Transverse colon (tissue), 4 donors: ENCODE measurements at places on chromosomes 7 and 10. TPM values are rescaled to one million over a fixed set of nuclear protein-coding genes. Genes with fewer than 3 reads are reported as not detected.
A peak's percentile ranks its signal among the peaks of the same experiment; 100 is the strongest.

GRCh38 chr7:137454767-137455166 lies 111.2 kb upstream of the PTN start:
- no peak overlapping the region for H3K4me3 ChIP-seq
- DNase-seq: peak; percentile 13
- peaks cover 10% of the 10 kb centered on the region for H3K4me1 ChIP-seq
- no peaks in the 10 kb centered on the region for H3K36me3 ChIP-seq

DNA sequence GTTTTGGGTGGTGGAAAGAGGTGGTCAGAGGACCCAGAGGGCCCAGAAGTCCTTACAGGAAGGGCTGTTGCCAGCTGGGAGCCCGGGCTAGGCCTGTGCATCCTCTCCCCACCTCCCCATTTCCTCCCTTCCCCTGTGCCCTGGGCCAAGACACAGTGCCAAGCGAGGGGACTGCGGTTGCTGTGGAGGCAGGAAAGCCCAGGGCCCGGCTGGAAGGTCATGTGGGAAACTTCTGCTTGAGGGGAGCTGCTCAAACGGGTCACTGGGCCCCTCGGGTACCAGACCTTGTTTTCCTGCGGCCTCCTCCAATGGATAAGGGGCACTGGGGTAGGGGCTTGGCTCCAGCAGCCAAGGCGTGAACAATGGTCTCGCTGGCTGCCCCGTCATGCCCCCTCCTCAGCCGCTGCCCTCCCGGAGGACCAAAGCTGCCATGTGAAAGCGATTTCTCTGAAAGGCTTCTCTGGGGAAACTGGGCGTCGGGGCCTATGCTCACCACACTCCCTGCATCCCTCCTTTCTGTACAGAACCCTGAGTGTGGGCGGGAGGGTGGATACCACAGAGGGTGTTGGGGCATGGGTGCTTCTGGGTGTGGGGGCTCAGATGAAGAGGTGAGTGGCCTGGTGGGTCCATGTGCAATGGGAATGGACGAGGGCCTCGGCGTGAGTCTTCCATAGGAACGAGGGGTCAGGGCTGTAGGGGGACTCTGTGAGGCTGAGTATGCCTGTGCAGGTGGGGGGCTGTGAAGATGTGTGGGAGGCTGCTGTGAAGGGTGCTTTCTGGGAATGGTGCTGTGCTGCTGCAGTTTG lies 135.3 kb downstream of the PTPN20 start:
- no peaks in the 10 kb centered on the region for H3K36me3 ChIP-seq
- H3K4me1 ChIP-seq: no peaks in the 10 kb centered on the region
- H3K27ac ChIP-seq: no peak overlapping the region
- DNase-seq: no peak
- H3K27me3 ChIP-seq: no peaks in the 10 kb centered on the region
- H3K4me3 ChIP-seq: no peak overlapping the region

DNA sequence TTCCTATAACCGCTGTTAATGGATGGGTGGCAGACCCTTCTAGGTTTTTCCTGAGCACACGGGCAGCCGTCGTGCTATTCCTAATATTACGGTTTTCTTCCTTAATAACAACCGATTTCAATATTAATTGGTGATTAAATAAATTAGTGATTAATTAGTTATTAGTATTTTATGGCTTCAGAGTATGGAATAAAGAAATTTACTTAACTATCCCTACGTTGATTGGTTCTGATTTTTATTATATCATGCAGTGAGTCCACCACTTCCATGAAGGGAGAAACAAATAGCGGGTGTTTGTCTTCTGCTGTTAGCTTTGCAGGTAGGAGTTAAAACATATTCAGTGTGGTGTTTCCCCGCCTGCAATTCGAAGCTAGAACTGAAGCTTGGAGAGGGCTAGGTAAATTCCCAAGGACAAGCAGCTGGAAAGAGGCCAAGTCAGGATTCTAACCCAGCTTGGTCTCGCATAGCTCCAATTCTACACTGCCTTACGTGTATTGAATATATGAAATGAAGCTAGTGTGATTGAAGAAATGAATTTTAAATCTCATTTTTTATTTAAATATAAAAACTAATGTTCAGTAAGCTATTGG lies 928 bp upstream of the CSTF2T start:
- peak overlapping the region; percentile 89 for H3K4me3 ChIP-seq
- H3K27me3 ChIP-seq: no peaks in the 10 kb centered on the region
- peak; percentile 17 for DNase-seq
- H3K36me3 ChIP-seq: no peaks in the 10 kb centered on the region

DNA sequence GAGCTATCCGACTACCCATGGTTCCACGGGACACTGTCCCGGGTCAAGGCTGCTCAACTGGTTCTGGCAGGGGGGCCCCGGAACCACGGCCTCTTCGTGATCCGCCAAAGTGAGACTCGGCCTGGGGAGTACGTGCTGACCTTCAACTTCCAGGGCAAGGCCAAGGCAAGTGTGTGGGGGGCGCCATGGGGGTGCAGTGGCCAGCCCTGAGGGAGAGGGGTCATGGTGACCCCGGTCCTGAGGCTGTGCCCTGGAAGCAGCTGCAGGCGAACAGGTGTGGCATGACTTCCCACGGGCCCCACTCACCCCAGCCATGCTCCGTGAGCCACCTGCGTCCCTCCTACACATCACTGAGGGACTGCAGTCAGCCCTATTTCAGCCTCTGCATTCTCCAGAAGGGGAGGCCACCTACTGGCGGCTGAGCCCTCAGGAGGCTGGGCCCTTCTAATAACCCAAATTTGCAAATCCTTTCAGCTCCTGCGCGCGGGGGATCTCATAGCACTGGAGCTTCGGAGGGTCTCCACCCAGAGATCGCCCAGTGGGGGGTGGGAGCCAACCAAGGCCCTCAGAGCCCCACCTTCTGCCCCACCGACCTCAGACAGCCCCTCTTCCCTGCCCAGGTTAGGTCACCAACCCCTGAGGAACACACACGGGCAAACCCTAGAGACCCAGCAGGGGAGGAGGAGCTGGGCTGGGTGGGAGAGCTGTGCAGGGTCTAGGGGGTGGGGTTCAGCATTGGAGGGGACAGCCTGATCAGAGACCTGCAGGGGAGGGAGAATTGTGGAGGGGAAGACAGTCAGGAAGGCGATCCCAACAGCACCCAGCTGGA lies 30.8 kb downstream of the SH2B2 start:
- H3K27ac ChIP-seq: no peak overlapping the region
- peaks cover 8% of the 10 kb centered on the region for H3K27me3 ChIP-seq
- no peak for DNase-seq
- no peak overlapping the region for H3K4me3 ChIP-seq
- no peaks in the 10 kb centered on the region for H3K4me1 ChIP-seq

- no peak overlapping the region for H3K27ac ChIP-seq
- no peaks in the 10 kb centered on the region for H3K36me3 ChIP-seq
- peak; percentile 5 for DNase-seq
- no peaks in the 10 kb centered on the region for H3K4me1 ChIP-seq
- no peak overlapping the region for H3K4me3 ChIP-seq
Measured at GRCh38 chr7:101562531-101563197, 66.4 kb downstream of the MYL10 start.

DNA sequence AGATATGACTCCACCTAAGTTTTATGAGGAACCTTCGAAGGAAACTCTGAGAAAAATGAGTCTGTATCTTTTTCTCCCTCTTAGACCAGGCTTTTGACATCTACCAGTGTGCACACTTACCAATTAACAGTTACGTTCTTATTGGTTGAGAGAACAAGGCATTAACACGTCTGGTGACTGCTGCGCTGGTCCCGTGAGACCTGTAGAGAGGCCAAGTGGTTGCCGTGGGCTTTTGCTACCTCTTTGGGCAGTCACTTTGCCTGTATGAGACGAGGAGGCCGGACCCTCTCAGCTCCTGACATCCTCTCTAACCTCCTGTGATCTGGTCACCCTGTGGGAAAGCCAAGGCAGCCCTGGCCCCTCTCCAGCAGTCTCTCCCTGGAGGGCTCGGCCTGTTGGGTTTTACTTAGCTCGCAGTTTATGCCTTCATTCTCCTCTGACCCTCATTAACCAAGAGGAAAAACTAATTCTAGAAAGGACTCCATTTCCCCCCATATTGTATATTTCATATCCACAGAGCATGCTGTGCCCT lies 513.9 kb upstream of the GALNT17 start:
- H3K36me3 ChIP-seq: no peaks in the 10 kb centered on the region
- no peak for DNase-seq
- no peak overlapping the region for H3K27ac ChIP-seq
- no peaks in the 10 kb centered on the region for H3K27me3 ChIP-seq

- no peak overlapping the region for H3K4me3 ChIP-seq
- no peaks in the 10 kb centered on the region for H3K27me3 ChIP-seq
- no peaks in the 10 kb centered on the region for H3K36me3 ChIP-seq
- no peak for DNase-seq
- H3K27ac ChIP-seq: no peak overlapping the region
Measured at GRCh38 chr10:110762109-110762848, 109.4 kb upstream of the PDCD4 start.

DNA sequence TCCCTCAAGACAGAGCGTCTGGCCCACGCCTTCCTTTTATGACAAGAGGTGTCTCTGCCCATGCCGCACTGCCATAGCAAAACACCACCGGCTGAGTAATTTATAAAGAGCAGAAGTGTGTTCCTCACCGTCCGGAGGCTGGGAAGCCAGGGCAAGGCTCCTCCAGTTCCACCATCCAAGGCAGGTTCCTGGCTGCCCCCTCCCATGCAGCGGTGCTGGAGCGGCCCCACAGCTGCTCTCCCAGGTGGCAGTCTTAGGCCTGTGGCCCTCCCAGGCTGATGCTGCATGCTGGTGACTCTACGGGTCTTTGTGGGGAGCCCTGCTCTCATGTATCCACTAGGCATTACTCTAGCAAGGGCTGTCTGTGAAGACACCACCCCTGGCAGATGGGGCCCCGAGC lies 113.1 kb downstream of the TCERG1L start:
- H3K27ac ChIP-seq: no peak overlapping the region
- no peaks in the 10 kb centered on the region for H3K4me1 ChIP-seq
- H3K36me3 ChIP-seq: no peaks in the 10 kb centered on the region
- H3K27me3 ChIP-seq: no peaks in the 10 kb centered on the region

DNA sequence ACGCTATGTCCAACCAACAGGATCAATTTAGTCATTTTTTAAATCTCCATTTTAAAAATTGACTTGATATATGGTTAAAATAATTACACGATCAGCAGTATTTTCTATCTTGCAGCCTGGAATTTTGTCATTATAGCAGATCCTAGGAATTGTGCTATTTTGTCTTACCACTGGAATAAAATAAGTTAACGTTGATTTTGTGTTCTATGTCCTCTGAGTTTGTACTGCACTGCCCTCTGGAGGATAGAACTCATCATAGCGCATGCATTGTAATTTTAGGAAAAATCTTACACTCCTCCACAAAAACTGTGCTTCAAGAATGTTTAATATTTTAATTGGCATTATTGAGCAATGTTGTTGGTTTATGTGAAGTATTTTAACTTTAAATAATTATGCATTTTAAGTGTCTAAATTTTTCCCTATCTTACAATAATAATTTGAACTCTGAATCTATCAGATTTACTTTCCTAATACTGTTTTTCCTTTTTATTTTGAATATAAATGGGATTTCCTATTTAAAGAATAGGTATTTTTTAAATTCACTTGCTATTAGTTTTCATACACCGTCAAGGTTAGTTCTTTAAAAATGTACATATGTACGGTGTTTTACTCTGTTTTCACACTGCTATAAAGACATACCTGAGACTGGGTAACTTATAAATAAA lies 220.1 kb downstream of the PPP1R3A start:
- no peak overlapping the region for H3K27ac ChIP-seq
- no peak overlapping the region for H3K4me3 ChIP-seq
- H3K27me3 ChIP-seq: no peaks in the 10 kb centered on the region
- DNase-seq: no peak
- no peaks in the 10 kb centered on the region for H3K36me3 ChIP-seq
- no peaks in the 10 kb centered on the region for H3K4me1 ChIP-seq

DNA sequence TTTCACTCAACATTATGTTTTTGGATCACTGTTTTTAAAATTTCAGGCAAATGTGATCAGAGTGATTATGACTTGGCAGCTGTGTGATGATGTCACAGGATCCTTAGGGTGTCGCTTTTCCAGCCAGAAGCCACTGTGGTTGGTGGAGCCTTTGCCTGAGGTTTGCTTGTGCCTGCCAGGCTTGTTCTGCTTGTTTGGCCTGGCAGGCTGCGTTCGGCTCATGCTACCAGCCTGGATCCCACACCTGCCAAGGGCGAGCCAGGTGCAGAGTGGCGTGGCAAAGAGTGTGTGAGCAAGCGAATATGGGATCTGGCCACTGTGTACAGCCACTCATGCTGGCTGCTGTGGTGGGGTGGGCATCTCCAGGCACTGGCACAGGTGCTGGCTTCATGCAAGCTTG lies 55.7 kb downstream of the ADK start:
- H3K4me3 ChIP-seq: no peak overlapping the region
- no peak for DNase-seq
- H3K27ac ChIP-seq: no peak overlapping the region

SPAM1 gene
- total RNA-seq: not detected

NCF1 gene
- 8.1 TPM for total RNA-seq

TMEM229A gene
- total RNA-seq: not detected

PNLIPRP3 gene
- total RNA-seq: not detected

SAMD9L gene
- total RNA-seq: 21.1 TPM

SFTPA1 gene
- total RNA-seq: not detected

CUL2 gene
- total RNA-seq: 14.9 TPM
